RPMI7951 (cell line): ENCODE measurements at places on chromosomes 12 and 14.
A peak's percentile ranks its signal among the peaks of the same experiment; 100 is the strongest.

- peak; percentile 55 for DNase-seq
These were observed 24.4 kb downstream of the CD9 start for GRCh38 chr12:6224550-6224949.

DNA sequence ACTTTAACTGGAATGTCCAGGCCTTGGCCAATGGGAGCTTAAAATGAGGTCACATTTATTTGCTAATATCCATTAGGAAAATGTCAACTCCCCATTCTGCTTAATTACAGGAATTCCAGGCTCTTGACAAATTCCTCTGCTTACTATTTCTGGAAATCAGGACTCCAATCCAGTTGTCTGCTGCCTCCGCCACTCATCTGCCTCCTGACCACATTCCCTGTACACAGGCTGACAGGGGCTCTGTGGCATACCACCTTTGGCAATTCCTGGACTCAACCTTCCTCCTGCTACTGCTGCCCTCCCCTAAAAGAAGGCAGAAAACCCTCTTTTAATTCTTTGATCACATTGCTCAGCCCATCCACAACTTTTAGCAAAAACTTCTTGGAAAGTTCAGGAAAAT lies 37.9 kb downstream of the KICS2 start:
- DNase-seq, result no peak

- no peak for DNase-seq
These were observed 209.9 kb downstream of the ITPR2 start for GRCh38 chr12:26623136-26623535.

DNA sequence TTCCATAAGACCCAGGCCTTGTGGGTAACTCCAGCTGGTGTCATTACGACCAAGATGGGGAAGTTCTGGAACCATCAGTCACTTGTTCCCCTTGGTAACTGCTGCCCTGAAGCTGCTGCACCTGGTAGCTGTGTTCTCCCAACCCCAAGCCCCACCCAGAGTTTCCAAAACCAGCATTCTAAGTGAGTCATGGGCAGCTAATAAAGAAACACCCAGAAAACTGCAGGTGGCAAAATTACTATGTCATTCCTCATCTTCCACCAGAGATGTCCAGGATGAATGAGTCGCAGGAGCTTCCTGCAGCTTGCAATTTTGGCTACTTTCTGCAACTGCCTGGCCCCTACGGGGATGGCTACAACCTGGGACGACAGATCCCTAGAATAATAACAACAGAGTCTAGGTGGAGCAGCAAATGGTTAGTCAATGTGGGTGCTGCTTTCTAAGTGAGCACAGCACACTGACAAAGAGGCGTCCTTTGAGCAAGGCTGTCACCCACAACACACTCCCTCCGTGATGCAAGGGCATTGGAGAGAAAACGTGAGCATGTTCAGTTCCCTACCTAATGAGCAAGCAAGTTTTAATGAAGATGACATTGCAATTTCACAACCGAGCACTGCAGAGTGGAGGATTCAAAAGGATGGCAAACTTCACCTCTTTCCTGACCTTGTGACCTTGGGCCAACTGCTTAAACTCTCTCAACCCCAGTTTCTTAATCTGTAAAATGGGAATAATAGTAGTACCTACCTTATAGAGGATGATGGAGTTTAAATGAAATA lies 301.4 kb upstream of the NOS1 start:
- peak; percentile 57 for DNase-seq

GRCh38 chr12:86950043-86950442 lies 693.9 kb upstream of the MGAT4C start:
- DNase-seq, result no peak

- no peak for DNase-seq
These were observed 60.0 kb downstream of the PPP2R5C start for GRCh38 chr14:101821528-101821927.

- no peak for DNase-seq
These were observed 5.8 kb downstream of the EFS start for GRCh38 chr14:23359167-23359626.

- no peak for DNase-seq
These were observed 20.3 kb downstream of the FIGNL2 start for GRCh38 chr12:51827925-51828818.

GRCh38 chr12:106841510-106842302 lies 67.2 kb downstream of the RIC8B start:
- peak; percentile 47 for DNase-seq

DNA sequence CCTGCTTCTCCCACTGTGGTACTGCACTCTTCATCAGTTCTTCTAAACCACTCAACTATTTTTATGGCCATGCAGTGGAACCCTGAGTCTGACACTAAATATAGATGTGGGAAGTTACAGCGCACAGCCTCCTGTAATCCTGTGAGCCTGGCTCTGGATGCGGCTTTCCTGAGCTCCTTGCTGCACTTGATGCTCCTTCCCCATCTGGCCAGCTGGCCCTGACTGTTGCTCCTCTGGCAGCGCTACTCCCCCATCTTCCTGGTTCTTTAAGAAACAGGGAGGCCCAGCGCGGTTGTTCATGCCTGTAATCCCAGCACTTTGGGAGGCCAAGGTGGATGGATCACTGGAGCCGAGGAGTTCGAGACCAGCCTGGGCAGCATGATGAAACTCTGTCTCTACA lies 24.6 kb downstream of the IQSEC3 start:
- no peak for DNase-seq

- no peak for DNase-seq
These were observed 60.3 kb downstream of the RIN3 start for GRCh38 chr14:92573761-92574498.

- peak; percentile 49 for DNase-seq
These were observed 25.1 kb downstream of the SLC4A8 start for GRCh38 chr12:51449580-51450246.

GRCh38 chr12:20211981-20212421 lies 156.3 kb upstream of the PDE3A start:
- DNase-seq, result peak; percentile 65

GRCh38 chr12:22169376-22169775 lies 123.4 kb downstream of the CMAS start:
- no peak for DNase-seq

DNA sequence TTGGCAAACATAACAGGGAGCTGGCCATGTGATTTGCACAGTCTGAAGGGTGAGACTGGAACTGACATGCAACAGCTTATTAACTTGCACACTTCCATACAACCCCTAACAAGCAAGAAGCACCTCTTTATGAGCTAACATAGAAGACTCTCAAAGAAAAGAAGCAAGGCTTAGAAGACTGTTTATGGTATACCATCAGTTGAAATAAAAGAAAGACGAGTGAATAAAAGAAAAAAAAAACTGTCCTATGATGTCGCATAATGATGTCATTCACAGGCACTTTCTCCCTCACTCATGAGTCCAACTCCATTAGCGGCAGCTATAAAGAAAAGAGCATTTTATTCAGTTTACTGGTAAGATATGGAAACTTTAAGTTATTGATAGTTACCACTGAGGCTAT lies 3.3 kb upstream of the MDM1 start:
- no peak for DNase-seq
